ENCODE measurements at places on chromosomes 1 and 21. TPM values are rescaled to one million over a fixed set of nuclear protein-coding genes. Genes with fewer than 3 reads are reported as not detected.
A peak's percentile ranks its signal among the peaks of the same experiment; 100 is the strongest.

GRCh38 chr1:21337928-21338572 is 47.8 kb upstream of the ECE1 start:
- no peak overlapping the region for H3K4me3 ChIP-seq
- peaks cover 98% of the 10 kb centered on the region for H3K4me1 ChIP-seq
- DNase-seq = peak; percentile 55
- no peaks in the 10 kb centered on the region for H3K27me3 ChIP-seq
- no peaks in the 10 kb centered on the region for H3K36me3 ChIP-seq
- peak overlapping the region; percentile 84 for H3K27ac ChIP-seq

DNA sequence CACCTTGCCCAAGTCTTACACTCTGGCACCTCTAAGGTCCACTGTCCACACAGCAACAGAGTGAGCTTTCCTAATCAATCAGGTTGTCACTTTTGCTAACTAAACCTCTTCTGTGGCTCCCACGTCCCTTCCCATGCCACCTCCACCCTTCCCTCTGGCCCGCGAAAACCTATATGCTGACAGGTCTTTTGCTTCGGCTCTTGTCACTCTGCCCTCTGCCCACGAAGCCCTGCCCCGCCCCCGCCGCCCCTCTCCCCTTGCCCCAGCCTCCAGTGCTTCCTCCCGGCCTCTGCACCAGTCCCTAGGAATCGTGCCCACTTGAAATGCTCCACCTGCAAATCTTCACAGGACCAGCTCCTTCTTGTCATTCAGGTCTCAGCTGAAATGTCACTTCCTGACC is 8.1 kb downstream of the TP53BP2 start:
- H3K36me3 ChIP-seq = no peaks in the 10 kb centered on the region
- H3K27me3 ChIP-seq = no peaks in the 10 kb centered on the region
- peak overlapping the region; percentile 43 for H3K27ac ChIP-seq
- peak; percentile 55 for DNase-seq
- no peak overlapping the region for H3K4me3 ChIP-seq
- H3K4me1 ChIP-seq = peaks cover 62% of the 10 kb centered on the region

PEX19 gene
- total RNA-seq = 47.6 TPM

GRCh38 chr1:18166341-18166740 is 58.7 kb downstream of the IGSF21 start:
- no peak overlapping the region for H3K27ac ChIP-seq
- H3K36me3 ChIP-seq = no peaks in the 10 kb centered on the region
- no peak overlapping the region for H3K4me3 ChIP-seq
- no peak for DNase-seq
- H3K27me3 ChIP-seq = no peaks in the 10 kb centered on the region

DNA sequence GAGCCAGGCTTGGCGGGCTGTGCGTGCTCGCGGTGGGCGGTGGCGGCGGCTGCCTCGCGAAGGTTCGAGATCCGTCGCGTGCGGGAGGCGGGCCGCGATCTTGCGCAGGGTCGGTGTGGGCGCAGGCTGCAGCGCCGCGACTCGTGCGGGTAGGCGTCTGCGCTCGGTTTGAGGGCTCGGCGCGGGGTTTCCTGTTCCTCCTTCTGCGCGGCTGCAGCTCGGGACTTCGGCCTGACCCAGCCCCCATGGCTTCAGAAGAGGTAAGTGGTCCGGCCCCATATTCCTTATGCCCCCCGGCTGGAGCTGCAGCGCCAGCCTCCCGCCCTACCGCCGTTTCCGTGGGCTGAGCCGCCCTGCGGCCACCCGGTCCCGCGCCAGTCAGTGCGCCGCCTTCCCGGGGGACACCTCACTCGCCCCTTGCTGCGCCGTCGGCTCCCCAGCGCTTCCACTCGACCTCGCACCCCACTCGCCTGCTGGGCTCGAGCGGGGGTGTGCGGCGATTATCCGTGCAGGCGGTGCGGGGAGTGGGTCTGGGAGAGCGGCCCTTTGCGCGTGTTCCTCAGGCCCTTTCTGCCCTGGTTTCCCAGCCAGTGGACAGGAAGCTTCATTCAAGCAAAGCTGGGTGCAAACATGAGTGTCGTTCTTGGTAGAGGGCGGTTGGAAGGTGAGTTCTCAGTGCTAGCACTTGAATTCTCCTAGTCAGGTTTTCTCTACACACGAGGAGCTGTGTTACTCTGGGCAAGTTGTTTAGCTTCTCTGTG is at the start of gene CACYBP:
Gene CACYBP (plus strand): TSS at position 12 of the 761 bp plus-strand sequence. CDS start 234 bp downstream, at position 246.
- H3K36me3 ChIP-seq = no peaks in the 10 kb centered on the region
- H3K27me3 ChIP-seq = no peaks in the 10 kb centered on the region
- DNase-seq = peak; percentile 99
- H3K4me1 ChIP-seq = peaks cover 33% of the 10 kb centered on the region
- peak within 1 kb of the TSS; percentile 97 for H3K27ac ChIP-seq

DNA sequence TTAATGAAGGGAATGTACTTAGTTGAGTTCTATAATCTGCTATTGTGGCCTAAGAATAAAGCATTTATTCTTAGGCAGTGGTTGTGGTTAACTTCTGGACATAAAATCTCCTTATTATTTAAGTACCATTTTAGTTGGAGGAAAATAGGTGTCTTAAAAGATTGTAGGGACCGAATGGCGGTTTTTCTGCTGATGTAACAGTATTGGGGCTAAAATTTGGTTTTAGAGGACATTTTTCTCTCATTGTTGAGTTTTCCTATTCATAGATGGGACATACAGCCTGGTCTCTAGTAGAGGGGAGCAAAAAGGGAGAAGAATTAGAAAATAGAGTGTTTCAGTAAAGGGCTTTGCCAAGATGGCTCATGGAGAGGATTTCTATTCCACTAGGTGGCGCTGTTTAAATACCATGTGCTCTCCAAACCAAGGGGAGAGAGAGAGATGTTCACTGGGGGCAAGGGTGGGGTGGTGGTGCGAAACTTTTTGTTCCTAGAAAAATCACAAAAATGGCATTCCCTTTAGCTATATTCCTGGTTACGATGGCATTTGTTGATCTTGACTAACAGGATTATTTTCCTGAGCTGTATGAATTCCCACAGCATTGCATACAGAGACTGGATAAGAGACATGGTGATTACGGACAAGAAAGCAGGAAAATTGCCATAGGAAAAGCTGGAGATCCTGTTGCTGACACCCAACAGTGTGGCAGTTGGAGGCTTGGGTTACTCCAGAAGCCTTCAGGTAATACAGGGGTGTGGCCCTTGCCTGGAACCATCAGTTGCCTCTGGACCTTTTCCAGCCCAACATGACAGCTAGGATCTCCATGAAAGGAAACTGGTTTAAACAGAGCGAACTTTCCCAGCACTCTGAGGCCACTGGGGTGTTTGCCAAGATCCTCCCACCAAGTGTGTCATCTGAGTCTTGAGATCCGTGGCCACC is 18.2 kb upstream of the FCGR2A start:
- H3K27me3 ChIP-seq = no peaks in the 10 kb centered on the region
- DNase-seq = no peak
- H3K4me3 ChIP-seq = no peak overlapping the region
- H3K4me1 ChIP-seq = peaks cover 9% of the 10 kb centered on the region
- peak overlapping the region; percentile 24 for H3K27ac ChIP-seq
- H3K36me3 ChIP-seq = no peaks in the 10 kb centered on the region

LAMC2 gene
- 74.6 TPM for total RNA-seq

- peaks cover 35% of the 10 kb centered on the region for H3K36me3 ChIP-seq
- DNase-seq = no peak
- H3K27ac ChIP-seq = no peak overlapping the region
- H3K4me3 ChIP-seq = no peak overlapping the region
These were observed 3.6 kb upstream of the SPATC1L start for GRCh38 chr21:46187814-46188213.

DNA sequence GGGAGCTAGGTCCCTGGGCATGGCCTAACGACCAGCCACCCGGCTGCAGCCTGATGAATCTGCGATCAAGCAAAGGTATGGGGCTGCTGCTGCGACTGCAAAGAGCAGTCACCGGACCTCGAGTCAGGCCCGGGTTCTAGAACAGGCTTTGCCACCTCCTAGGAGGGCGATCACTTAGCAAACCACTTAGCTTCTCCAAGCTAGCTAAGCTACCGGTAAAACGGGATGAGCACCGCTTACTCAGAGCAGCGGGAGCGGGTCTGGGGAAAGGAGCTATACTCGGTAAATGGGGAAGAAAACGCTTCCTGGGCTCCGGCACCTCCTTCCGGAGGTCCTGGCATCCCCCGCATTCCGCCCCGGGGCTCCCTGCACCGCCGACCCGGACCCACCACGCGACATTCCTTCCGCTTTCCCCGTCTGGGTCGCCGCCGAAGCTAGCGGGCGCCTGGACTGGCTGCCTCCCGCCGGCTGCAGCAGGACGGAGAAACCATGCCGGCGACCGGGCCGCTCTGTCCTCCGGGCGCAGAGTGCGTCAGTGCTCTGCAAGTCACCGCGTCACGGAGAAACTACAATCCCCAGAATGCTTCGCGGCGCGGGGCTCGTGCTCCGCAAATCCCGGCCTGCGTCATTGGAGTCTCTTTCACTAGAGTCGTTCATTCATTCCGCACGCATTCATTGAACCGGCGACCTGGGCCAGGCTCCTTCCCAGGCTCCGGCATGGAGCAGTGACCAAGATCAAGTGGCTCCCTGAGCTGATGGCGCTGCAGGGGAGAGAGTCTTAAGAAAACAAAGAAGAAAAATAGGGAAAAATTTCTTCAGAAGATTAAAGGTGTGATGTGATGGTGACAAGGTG is at the start of gene LSM10:
Gene LSM10 (minus strand): TSS at position 531 of the 853 bp plus-strand sequence. CDS start 3,779 bp downstream, outside the sequence.
- H3K36me3 ChIP-seq = peaks cover 13% of the 10 kb centered on the region
- peak; percentile 95 for DNase-seq
- peak within 1 kb of the TSS; percentile 93 for H3K27ac ChIP-seq
- H3K4me3 ChIP-seq = peak within 1 kb of the TSS; percentile 34
- no peaks in the 10 kb centered on the region for H3K27me3 ChIP-seq

PAQR6 gene
- 1.3 TPM for total RNA-seq

RCC2 gene
- total RNA-seq = 38.5 TPM

DNA sequence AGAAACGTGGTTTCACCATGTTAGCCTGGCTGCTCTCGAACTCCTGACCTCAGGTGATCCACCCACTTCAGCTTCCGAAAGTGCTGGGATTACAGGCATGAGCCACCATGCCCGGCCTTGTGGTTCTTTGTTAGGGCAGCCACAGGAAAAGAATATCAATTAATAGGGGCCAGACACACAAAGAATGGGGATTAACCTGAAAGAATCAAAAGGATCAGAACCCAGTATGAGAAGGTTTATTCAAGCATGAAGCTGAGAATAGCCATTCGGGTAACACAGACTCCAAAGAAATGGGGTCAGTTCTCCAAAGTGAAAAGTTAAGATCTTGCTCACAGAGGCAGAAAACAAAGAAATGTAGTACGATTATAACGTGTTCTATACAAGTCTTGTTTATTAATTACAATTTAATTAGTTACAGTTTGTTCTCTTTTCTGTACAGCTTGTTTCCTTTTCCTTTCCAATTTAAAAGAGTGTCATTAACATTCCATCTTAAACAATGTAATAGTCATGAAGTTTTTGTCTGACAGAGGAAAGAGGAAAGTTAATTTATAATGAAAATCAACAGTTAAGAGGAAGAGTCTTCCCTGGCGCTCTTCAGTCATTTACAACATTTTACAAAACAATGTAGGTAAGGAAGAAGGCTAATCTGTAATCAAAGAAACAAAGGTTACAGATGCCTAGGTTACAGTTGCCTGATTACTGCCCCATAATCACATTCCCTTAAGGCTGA is 51.3 kb upstream of the SLC45A1 start:
- H3K4me3 ChIP-seq = no peak overlapping the region
- no peaks in the 10 kb centered on the region for H3K4me1 ChIP-seq
- no peaks in the 10 kb centered on the region for H3K27me3 ChIP-seq
- no peak for DNase-seq

SLC22A15 gene
- 24.9 TPM for total RNA-seq

TRNP1 gene
- 38.0 TPM for total RNA-seq

ZNF593OS gene
- not detected for total RNA-seq

DNA sequence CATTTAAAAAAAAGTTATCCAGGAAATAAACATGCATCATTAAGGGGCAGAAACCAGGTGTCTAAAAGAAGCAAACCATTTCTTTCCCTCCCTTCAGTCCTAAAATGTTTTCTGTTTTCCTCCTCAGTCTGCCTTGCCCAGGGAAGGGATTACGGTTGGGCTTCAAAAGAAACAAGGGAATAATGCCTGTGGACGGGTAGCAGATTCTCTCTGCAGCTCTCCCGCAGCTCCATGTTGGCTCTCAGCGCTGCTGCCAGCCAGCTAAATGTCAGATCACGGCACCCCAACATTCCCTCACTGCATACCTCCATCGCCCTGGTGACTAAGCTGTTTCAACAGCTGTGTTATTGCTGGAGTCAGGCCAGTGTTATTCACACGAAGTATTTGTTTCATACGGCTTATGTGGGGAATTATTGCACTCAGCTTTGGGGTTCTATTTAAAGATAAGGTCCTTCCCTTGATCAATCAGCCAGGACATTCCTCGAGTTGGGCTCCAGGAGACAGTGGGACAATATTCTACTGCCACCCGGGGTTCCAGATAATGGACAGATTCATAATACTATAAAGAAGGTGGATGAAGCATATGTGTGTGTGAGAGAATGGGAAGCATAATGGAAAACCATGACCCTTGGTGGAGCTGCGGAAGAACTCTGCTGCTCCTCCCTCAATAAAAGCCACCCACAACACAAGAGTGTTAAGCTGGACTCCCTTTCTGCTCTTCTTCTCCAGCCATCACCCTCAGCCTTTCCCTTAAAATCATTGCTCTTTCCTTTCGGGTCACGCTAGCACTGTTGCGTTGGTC is 58.2 kb downstream of the WLS start:
- peaks cover 43% of the 10 kb centered on the region for H3K4me1 ChIP-seq
- H3K27ac ChIP-seq = peak overlapping the region; percentile 23
- no peaks in the 10 kb centered on the region for H3K36me3 ChIP-seq

KISS1 gene
- total RNA-seq = not detected

- H3K27ac ChIP-seq = peak within 1 kb of the TSS; percentile 94
- peaks cover 14% of the 10 kb centered on the region for H3K4me1 ChIP-seq
- H3K4me3 ChIP-seq = peak within 1 kb of the TSS; percentile 93
- peak; percentile 97 for DNase-seq
- no peaks in the 10 kb centered on the region for H3K27me3 ChIP-seq
These were observed at the start of gene JTB for GRCh38 chr1:153977250-153978240. TSS of gene JTB (minus strand) at chr1:153977674. CDS start at chr1:153977252, 422 bp downstream.

RXRG gene
- 4.1 TPM for total RNA-seq

- H3K4me3 ChIP-seq = no peak overlapping the region
- H3K27ac ChIP-seq = no peak overlapping the region
- peaks cover 15% of the 10 kb centered on the region for H3K4me1 ChIP-seq
- no peaks in the 10 kb centered on the region for H3K36me3 ChIP-seq
- H3K27me3 ChIP-seq = no peaks in the 10 kb centered on the region
These were observed 263.0 kb downstream of the TNR start for GRCh38 chr1:175480343-175480822.

DNA sequence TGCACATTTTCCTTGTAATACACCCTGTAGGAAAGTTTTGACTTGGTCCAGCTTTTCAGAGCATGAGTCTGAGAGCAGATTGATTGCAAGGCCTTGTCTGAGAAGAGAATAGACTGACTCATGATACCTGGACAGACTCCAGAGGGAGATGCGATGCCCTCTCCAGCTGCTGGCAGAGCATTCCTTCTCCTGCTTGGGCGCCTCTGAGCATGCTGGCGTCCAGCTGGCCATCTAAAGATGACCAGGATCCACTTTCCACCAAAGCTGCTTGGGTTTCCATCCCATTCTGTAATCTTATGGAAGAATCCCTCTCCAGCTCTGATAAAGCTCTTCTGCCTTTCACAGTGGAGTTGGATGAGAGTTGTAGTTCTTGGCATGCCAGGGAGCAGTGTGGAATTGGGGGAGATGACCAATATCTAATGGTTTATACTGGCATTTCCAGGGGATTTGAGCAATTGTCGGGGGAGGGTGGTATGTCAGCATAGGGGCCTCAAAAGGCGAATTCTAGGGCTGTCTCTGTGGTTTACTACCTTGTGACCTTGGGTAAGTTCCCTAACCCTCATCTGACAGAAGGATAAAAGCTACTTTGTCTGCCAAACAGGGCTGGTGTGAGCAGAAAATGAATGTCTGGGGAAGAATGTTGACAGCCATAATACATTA is 19.5 kb downstream of the SZRD1 start:
- no peaks in the 10 kb centered on the region for H3K27me3 ChIP-seq
- peak overlapping the region; percentile 49 for H3K27ac ChIP-seq
- no peak for DNase-seq
- peaks cover 51% of the 10 kb centered on the region for H3K4me1 ChIP-seq
- H3K36me3 ChIP-seq = peaks cover 3% of the 10 kb centered on the region
- no peak overlapping the region for H3K4me3 ChIP-seq
